ENCODE measurements at places on chromosomes 4 and X.

GRCh38 chrX:13855689-13856450, 39.0 kb upstream of the GPM6B start:
- no peak for DNase-seq

DNA sequence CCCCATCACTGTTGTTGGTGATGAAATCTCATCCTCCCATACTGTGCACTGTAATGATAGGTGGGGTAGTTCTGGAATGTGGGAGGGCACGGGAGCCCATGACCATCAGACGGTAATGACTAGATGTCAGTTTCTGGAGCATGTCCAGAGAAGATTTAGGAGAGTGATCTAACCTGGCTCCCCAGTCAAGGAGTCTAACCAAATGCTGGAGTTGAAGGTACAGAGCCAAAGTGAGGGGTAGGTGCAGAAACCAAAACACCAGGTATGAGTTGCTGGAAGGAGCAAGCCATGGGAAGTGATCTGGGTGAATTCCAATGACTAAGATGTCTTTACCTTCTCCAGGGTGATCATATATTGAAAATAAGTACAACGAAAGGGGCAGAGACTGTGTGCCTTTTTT, 296.9 kb downstream of the INPP4B start:
- DNase-seq = no peak

DNA sequence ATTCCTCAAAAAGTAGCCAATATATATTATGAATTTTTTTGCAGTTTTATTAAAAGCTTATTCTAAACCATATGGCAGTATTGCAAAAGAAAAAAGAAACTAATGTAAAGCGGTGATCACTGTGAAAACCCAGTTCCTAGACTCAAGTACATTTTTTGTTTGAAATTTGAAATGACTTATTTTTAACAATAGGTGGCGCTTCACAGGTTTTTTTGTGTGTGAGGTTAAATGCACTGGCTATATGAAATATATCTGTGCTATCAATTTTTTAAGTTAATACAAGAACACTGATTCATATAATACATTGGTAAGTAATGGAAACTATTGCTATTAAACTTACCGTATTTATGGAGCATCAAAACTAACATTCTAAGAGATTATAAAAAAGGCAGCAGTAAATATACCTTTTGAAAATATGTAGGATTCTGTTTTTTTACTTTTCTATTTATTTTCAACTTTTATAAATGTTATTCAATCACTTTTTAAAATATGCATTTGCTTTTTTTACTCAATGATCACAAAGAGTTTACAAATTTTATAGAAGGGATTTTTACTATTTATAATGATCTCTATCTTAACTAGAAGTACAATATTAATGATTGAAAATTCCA, 5.6 kb upstream of the SPRY1 start:
- no peak for DNase-seq

DNA sequence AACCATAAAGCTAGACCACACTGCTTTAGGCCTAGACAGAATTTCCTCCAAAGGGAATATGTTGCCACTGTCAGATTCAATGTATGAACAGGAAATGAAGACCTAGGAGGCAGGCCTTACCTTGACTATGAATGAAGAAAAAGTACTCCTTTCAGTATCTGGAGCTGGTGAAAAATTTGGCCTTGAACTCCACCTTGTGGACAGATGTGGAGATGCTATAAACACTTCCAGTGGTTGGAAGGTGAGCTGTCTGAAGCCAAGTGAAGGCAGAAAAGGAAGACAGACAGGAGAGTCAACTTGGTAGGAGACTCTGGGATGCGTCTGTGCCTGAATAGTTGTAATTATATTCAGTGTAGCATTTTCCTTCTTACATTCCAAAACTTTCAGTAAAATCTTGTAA, 17.2 kb downstream of the SPIN3 start:
- peak; percentile 18 for DNase-seq

GRCh38 chrX:73214426-73215094, at the start of gene NAP1L2:
TSS of gene NAP1L2 (minus strand) at chrX:73214851. CDS start at chrX:73214492, 359 bp downstream.
- DNase-seq = peak; percentile 26
